ENCODE measurements at places on chromosomes 7 and 10. TPM values are rescaled to one million over a fixed set of nuclear protein-coding genes. Genes with fewer than 3 reads are reported as not detected.

METTL27 gene
- total RNA-seq, result 0.48 TPM

NKX6-2 gene
- total RNA-seq, result not detected

LBX1 gene
- total RNA-seq, result not detected

DNA sequence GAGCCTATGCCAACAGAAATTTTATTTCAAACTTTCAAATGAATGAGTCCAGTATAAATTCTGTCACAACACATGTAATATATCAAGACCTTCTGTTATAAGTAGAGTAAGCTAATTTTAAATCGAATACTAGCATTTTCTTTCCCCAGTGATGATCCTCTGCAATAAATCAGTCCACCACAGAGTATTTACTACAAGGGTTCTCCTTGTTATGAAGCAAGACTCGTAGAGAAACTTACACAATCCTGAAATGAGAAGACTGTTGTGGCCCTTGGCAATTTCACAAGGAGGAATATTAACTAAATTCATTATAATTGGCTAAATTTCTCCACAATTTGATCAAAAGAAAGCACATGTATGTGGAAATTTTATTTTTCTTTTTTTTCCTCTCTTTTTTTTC, 312.4 kb upstream of the DGKB start:
- no peak for DNase-seq
